ENCODE measurements at places on chromosomes 16 and 17. TPM values are rescaled to one million over a fixed set of nuclear protein-coding genes. Genes with fewer than 3 reads are reported as not detected.

DNA sequence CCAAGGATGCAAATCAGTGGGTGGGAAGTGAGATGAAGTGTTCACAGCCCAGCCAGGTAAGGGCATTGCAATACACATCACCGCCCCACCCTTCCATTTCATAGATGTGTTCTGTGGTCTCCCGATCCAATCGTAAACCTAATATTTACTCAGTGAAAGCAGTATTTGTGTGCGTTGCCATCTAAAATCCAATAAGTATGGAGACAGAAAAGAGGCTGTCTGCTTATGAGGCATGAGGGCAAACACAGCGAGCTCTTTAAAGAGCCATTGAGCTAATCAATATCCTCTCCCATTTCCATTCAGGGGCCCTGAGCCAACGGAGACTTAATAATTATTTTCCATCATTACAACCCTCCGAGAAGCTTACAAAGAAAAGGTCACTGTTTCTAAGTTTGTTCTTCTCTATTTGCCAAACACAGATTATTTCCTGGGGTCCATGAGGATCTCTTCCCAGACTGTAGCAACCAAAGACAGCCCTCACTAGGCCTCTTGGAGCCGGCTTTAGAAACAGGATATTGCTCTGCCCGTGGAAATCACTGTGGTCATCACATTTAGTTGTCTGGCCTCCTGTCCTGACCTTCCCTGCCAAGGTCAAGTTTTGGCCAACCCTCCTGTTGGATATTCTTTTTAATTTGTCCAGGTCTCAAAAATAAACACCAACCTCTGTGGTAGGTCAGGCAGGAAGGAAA, 120.1 kb downstream of the SLC39A11 start:
- H3K4me3 ChIP-seq: no peak overlapping the region
- DNase-seq: no peak
- H3K27ac ChIP-seq: no peak overlapping the region
- H3K27me3 ChIP-seq: no peaks in the 10 kb centered on the region
- H3K36me3 ChIP-seq: no peaks in the 10 kb centered on the region

DNA sequence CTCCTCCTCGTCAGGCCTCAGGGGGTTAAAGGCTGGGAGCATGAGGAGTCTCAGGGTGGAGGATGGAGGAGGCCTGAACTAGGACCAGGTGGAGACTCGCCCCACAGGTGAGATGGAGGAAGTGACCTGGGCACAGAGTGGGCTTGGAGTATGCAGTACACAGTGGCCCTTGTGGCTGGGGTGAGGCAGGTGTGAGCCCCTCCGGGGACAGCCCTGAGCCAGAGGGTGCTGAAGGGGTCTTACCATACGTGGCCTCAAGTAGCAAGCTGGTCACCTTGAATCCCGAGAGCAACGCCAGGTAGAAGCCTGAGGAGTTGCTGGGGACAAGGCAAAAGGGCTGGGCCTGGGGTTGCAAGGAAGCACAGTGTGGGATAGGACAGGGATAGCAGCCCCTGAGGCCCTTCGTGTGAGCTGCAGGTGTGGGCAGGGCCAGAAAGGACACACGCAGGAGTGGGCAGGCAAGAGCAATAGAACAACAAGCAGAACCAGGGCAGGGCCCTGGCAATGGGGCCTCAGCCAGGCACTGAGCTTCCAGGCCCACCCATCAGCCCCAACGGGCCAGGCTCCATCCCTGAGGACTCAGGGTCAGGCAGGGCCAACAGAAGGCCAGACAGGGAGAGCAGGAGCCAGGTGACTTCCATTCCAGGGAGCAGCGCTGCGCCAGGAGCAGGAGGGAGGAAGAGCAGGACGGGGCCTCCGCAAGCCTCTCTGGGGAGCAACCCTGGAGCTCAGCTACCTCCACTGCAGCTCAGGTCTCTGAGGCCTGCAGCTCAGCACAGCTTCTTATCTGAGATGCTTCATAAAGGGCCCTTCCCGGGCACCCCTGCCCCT, 64.2 kb upstream of the TNRC6C start:
- H3K27ac ChIP-seq: no peak overlapping the region
- no peaks in the 10 kb centered on the region for H3K36me3 ChIP-seq
- H3K27me3 ChIP-seq: no peaks in the 10 kb centered on the region
- no peak overlapping the region for H3K4me3 ChIP-seq
- no peak for DNase-seq
- peaks cover 19% of the 10 kb centered on the region for H3K4me1 ChIP-seq

- H3K4me3 ChIP-seq: no peak overlapping the region
- no peak overlapping the region for H3K27ac ChIP-seq
- no peaks in the 10 kb centered on the region for H3K36me3 ChIP-seq
- H3K4me1 ChIP-seq: peaks cover 21% of the 10 kb centered on the region
- no peaks in the 10 kb centered on the region for H3K27me3 ChIP-seq
- DNase-seq: no peak
Measured at GRCh38 chr17:62656446-62656845, 29.0 kb downstream of the MRC2 start.

DNA sequence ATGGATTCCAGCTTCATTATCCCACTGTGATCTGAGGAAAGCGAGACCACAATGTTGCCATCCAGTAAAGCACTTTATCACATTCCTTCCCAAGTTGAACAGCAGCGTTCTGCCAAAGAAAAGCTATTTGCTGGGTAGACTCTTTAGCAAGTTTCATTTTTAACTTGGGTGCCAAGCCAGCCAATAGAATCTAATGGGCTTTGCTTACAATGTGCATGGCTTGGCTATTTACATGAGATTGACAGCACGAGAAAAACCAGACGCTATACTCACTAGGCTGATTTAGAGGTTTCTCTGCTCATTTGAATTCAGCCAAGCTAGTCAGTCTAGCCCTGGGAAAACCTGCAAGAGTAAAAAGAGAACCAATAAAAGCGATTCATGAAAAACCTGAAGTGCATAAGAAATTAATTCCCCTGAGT, 108.9 kb downstream of the CDH13 start:
- no peak for DNase-seq
- no peaks in the 10 kb centered on the region for H3K36me3 ChIP-seq
- H3K4me3 ChIP-seq: no peak overlapping the region
- no peaks in the 10 kb centered on the region for H3K27me3 ChIP-seq
- H3K27ac ChIP-seq: no peak overlapping the region
- no peaks in the 10 kb centered on the region for H3K4me1 ChIP-seq

DNA sequence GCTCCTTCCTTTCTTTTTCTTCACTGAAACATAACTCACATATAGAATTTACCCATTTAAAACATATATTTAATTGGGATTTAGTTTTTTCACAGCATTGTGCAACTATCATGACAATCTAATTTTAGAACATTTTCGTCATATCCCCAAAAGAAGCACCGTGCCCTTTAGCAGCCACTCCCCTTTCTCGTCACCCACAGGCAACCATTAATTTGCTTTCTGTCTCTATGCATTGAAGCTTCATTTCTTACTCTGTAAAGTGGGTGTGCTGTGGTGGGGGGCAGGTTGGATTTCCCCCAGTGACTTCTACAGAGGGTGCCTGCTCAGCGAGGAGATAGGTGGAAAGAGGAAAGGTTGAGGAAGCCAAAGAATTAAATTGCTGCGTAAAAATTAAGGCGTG, 35.8 kb downstream of the MRC2 start:
- no peaks in the 10 kb centered on the region for H3K27me3 ChIP-seq
- H3K4me3 ChIP-seq: no peak overlapping the region
- no peak overlapping the region for H3K27ac ChIP-seq
- H3K4me1 ChIP-seq: no peaks in the 10 kb centered on the region
- H3K36me3 ChIP-seq: no peaks in the 10 kb centered on the region

DNA sequence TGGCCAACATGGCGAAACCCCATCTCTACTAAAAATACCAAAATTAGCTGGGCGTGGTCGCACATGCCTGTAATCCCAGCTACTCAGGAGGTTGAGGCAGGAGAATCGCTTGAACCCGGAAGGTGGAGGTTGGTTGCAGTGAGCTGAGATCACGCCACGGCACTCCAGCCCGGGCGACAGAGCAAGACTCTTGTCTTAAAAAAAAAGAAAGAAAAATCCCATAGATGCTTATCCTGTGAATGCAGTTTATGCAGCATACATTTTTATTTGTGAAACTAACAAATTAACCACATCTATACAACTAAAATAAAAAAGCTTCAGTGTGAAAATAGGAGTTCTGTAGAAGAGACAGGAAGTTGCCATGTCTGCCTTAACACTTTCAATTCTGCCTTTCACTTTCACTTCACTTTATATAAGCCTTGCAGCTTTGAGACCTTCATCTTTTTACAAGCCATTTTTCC, 7.1 kb downstream of the IGSF6 start:
- H3K4me1 ChIP-seq: peaks cover 53% of the 10 kb centered on the region
- no peaks in the 10 kb centered on the region for H3K27me3 ChIP-seq
- peak overlapping the region; percentile 66 for H3K27ac ChIP-seq
- H3K36me3 ChIP-seq: no peaks in the 10 kb centered on the region

DNA sequence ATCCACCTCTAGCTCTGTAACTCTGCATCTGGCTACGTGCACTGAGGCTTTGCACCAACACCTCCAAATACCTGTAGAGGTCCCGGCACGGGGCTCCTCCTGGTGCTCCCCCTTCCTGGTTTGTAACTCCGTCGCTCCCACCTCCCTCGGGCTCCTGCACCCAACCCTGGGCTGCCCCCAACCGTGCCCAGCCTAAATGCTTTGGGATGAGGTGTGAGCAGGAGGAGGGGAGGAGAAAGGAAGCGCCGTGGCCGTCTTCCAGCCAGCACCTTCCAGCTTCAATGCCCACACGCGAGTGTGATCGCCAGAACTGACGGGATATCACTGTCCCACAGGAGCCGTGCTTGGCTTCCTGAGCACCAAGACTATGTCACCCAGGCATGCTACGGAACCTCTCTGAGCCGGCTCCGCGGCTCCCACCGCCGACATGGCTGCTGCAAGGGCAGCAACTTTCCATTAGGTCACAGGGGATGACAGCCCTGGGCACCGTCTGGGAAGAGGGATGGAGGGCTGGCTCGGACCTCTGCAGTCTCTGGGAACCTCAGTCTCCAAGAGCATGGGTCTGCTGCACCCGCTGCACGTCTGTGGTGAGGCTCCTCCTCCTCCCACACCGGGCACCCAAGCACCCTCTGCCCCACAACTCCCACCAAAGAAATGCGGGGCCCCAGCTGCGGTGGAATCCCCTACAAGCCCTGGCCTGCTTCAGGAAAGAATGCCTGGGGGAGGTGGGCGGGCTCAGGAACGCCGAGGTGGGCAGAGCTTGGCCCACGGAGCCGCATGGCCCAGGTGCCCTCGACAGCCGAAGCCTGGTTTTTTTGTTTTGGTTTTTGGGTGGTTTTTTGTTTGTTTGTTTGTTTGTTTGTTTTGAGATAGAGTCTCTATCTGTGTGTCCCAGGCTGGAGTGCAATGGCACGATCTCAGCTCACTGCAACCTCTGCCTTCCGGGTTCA, 6.4 kb upstream of the SLC38A10 start:
- no peak overlapping the region for H3K4me3 ChIP-seq
- H3K27me3 ChIP-seq: no peaks in the 10 kb centered on the region
- DNase-seq: no peak
- H3K4me1 ChIP-seq: peaks cover 1% of the 10 kb centered on the region
- H3K27ac ChIP-seq: no peak overlapping the region

- DNase-seq: no peak
- H3K4me3 ChIP-seq: no peak overlapping the region
- H3K27me3 ChIP-seq: no peaks in the 10 kb centered on the region
- H3K4me1 ChIP-seq: peaks cover 2% of the 10 kb centered on the region
Measured at GRCh38 chr17:14833201-14833785, 431.8 kb downstream of the PMP22 start.

- no peak overlapping the region for H3K27ac ChIP-seq
- no peaks in the 10 kb centered on the region for H3K36me3 ChIP-seq
- DNase-seq: no peak
- H3K4me3 ChIP-seq: no peak overlapping the region
- no peaks in the 10 kb centered on the region for H3K4me1 ChIP-seq
Measured at GRCh38 chr17:8606401-8606800, 24.1 kb downstream of the MYH10 start.

DNA sequence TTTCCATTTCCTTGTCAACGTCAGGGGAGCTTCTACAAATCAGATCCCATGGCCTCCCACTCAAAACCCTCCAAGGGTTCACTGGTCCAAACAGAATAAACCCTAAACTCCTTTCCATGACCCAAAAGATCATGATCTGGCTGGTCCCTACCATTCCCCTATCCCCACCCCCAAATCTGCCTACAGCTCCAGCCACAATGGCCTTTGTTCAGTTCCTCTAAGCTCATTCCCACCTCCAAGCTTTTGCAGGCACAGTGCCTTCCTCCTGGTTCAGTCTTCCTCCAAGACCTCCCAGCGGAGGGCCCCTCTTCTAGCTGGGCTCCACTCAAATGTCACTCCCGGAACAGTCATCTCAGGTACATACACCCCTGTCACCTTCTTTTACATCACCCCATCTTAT, 2.0 kb downstream of the GPRC5B start:
- H3K27ac ChIP-seq: no peak overlapping the region
- H3K4me1 ChIP-seq: peaks cover 34% of the 10 kb centered on the region
- no peak overlapping the region for H3K4me3 ChIP-seq
- H3K36me3 ChIP-seq: no peaks in the 10 kb centered on the region
- peaks cover 32% of the 10 kb centered on the region for H3K27me3 ChIP-seq
- DNase-seq: no peak

DNA sequence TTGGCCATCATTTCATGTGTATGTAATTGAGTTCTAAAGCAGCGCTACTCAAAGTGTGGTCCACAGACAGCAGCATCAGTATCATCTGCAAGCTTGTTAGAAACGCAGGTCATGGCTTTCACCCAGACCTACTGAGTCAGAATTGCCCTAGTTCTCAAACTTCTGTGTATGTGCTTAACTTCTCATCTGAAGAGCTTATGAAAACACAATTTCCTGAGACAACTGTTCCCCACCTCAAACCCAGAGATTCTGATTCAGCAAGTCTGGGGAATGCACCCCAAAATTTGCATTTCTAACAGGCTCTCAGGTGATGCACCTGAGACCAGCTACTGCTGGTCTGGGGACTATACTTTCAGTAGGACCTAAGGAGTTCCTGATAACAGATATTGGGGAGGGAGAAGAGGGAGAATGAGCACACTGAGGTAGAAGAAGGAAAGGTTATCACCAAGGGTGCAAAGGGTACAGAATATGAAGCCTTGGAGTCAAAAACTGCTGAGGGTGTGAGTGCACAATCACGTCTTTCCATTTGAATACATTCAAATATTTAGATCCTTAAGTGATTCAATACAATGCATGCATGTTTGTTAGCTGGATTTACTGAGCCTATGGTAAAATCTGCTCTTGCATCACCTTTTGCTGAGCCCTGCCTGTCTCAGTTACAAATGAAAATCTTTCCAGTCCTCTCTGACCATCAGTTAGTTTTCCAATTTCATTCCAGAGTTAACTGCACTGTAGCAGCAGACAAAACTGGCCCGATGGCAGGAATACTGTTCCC, 29.2 kb upstream of the SKAP1 start:
- H3K27ac ChIP-seq: no peak overlapping the region
- no peak for DNase-seq
- H3K4me3 ChIP-seq: no peak overlapping the region
- H3K36me3 ChIP-seq: no peaks in the 10 kb centered on the region
- no peaks in the 10 kb centered on the region for H3K27me3 ChIP-seq
- H3K4me1 ChIP-seq: peaks cover 35% of the 10 kb centered on the region

DNA sequence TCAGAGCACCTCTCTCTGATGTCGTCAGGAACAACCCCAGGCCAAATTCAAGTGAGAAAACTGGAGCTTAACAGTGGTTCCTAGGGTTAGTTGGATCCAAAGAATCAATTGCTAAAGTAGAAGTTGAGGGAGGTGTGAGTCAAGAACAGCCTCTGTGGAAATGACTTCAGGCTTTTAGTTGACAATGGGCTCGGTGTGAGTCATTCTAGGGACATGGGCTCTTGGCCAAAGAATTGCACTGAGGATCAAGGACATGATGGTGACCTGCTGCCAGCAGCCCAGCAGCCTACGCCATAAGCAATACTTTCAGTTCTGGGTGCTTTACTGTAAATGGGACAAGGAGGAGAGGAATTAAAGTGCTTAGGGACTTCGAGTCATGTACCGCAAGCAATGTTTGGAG, 32.1 kb upstream of the SMURF2 start:
- no peak for DNase-seq
- H3K27me3 ChIP-seq: no peaks in the 10 kb centered on the region
- H3K4me1 ChIP-seq: no peaks in the 10 kb centered on the region
- H3K4me3 ChIP-seq: no peak overlapping the region

The NPIPB6 gene
- total RNA-seq: 2.3 TPM

The GAST gene
- not detected for total RNA-seq

The MMP28 gene
- 9.9 TPM for total RNA-seq
